Lower lobe of right lung (tissue), 2 donors: ENCODE measurements at places on chromosomes 3 and 15. TPM values are rescaled to one million over a fixed set of nuclear protein-coding genes. Genes with fewer than 3 reads are reported as not detected.

GRCh38 chr3:57872606-57873005 is 116.5 kb downstream of the SLMAP start:
- no peak for DNase-seq

DNA sequence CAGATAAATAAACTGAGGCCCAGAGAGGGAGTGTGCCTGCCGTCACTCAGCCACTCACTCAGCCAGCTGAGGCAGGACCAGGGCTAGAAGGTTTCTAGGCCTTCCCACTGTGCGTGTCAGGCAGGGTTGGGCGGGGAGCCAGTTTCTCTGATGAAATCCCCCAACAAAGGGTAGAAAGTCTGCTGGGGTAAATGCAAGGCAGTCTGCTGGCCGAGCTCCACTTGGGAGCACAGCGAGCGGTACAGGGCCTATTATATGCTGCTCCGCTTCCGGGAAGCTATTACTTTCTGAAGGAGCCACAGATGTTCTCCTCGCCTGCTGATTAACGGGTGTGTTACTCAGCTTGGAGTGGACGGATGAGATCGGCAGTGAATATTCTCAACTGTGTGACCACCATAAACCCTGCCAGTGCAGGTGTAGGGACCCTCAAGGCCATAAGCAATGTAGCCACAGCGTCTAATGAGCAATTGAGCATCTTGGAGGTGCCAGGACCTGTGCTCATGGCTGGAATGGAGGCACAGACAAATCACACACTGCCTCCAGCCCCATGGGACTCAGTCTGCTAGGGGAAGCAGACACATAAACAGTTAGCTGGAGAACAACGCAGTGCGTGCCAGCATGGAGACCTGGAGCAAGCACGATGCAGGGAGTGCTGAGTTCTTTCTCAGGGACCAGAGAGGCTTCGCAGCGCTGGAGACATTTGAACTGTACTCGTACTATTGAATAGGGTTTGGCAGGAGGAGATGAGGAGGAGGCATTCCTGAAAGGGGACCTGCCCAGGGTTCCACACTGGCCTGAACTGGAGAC is 42.1 kb downstream of the CORO2B start:
- peak; percentile 70 for DNase-seq

- DNase-seq: no peak
These were observed 23.5 kb upstream of the SPATA12 start for GRCh38 chr3:57036952-57037351.

- no peak for DNase-seq
These were observed 308.5 kb upstream of the ROPN1 start for GRCh38 chr3:124300416-124300815.

DNA sequence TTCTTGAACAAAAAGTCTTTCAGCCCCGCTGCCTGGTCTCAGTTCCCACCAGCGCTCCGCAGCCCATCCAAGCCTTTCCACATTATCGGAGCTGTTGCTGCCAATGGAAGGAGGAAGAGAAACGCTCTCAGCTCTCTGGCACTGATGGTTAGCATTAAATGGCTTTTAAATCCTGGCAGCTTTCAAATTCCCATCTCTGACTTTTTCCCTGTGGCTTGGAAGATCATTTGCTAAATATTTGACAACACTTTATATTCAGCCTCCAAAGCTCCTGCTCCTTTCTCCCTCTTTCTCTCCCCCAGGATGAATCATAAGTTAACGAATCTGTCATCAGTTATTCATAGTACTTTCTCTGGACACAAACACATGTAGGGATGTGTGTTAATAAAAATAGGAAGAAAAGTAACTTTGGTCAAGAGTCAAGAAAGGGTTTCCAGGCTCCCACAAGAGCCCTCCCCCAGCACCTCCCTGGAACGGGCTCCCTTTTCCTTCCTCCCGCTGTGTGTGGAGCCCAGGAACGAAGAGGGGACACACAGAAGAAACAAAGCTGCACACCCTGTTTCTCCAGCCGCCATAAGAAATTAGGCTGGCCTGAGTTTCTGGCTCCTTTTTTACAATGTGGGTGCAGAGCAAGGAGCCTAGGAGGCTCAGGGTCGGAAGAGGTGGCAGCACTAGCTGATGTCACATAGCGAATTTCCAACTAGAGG is 47.6 kb upstream of the TSEN2 start:
- no peak for DNase-seq

- DNase-seq: no peak
These were observed 977.6 kb downstream of the MCTP2 start for GRCh38 chr15:95208988-95209387.

Gene SUSD5
- 1.9 TPM for total RNA-seq

DNA sequence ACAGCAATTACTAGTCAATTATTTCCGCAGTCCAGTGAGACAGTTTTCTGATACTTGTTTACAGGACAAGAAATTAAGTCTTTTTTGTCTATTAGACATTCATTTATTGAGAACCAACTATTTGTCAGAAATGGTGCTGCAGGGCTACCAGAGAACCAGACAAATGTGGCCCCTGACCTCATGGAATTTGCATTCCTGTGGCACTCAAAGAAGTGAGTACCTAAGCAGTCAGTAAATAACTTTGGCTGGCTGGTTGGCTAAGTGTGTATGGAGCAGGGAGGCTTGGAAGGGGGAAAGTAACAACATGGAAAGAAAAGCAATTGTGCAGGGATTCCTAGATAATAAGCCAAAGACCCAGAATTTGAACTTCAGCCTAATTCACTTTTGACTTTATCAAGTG is 837.0 kb upstream of the CFAP20DC start:
- no peak for DNase-seq

Gene GOLGA6L10
- total RNA-seq: 0.41 TPM

Gene CORO2B
- 6.8 TPM for total RNA-seq

Gene KLHL18
- total RNA-seq: 30.2 TPM

DNA sequence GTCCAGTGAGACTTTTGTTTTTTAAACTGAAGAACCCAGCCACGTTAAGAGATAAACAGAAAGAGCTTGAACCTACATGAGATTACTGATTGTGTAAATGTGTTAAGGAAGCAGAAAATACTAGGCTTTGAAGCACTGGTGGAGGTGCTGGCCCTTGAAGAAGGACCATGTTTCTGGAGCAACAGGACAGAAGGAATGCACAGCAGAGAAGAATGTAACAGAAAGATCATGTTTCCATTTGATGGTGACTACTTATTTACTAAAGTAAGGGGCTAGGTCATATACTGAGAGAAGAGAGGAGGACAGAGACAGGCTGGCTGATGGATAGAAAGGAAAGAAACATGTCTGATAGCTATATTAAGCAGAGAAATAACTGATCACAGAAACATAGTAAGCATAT is 88.8 kb downstream of the CLASP2 start:
- no peak for DNase-seq

DNA sequence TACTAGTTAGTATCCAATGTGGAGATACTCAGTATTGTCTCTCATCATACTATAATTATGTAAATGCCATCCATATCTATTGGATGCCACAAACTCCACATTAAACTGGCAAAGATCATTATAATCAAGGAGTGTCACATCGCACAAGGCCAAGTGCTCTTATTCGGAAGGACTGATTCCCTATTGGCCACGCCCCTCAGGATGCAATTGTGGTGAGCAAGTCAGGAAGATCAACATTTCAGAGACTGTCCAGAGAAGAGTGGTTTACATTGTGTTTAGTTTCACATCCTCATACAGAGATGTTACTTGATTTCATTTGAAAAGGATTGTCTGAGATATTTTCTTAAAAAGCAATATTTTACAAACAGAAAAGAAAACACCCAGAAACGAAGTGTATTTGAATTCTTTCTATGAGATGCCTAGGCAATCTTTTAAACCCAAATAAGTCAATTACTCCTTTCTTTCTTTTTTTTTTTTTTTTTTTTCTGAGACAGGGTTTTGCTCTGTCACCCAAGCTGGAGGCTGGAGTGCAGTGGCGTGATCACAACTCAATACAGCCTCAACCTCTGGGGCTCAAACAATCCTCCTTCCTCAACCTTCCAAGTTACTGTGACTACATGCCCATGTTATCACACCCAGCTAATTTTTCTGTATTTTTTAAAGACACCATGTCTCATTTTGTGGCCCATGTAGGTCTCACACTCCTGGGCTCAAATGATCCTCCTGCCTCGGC is 369.1 kb downstream of the RBMS3 start:
- peak; percentile 49 for DNase-seq

Gene EFCAB12
- 4.8 TPM for total RNA-seq
